ENCODE measurements at places on chromosomes 11 and 22.

GRCh38 chr22:37266581-37267134 lies 15.7 kb upstream of the CYTH4 start:
- DNase-seq = no peak

DNA sequence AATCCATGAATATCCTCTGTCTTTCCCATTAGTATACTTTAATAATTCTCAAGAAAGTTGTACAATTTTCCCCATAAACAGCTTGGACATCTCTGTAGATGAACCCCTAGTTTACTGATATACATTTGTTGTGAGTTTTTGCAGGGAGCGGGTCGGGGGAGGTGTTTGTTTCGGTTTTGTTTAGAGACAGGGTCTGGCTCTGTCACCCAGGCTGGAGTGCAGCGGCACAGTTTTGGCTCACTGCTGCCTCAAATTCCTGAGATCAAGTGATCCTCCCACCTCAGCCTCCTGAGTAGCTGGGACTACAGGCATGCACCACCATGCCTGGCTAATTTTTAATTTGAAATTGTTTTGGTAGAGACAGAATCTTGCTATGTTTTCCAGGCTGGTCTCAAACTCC lies 57.6 kb downstream of the IGLL5 start:
- DNase-seq = no peak

DNA sequence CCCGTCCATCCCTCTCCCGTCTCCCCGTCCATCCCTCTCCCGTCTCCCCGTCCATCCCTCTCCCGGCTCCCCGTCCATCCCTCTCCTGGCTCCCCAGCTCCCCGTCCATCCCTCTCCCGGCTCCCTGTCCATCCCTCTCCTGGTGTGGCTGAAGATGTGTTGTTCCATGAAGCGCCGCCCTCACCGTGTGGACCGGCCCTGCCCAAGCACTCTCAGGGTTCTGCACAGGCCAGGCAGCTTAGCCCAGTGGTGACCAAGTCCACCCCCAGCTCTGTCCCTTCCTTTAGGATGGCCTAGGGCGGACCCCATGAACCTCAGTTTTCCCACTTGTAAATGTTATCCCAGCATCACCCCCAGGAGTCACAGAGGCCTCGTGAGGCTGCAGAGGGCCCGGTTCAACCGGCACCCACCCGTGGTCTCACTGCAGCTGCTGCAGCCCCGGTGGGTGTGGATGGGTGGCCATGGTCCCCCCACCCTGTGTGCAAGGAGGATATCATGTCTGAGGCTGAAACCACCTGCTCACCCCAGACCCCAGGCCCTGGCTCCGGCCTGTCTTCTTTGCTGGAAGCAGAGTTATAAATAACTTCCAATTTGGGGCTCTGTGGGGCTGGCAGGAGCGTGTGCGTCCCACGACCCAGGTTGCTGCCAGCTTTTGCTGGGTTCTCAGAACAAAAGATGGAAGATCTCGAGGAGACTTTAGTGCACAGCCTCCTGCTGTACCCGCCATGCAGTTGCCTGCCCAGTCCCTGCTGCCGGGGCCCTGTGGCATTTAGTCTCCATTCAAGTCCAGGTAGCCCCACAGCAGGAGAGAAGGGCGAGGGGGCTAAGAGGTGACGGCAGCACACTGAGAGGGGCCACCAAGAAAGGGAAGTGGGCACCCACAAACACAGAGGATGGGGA lies 1147.8 kb downstream of the BRD1 start:
- DNase-seq = no peak

DNA sequence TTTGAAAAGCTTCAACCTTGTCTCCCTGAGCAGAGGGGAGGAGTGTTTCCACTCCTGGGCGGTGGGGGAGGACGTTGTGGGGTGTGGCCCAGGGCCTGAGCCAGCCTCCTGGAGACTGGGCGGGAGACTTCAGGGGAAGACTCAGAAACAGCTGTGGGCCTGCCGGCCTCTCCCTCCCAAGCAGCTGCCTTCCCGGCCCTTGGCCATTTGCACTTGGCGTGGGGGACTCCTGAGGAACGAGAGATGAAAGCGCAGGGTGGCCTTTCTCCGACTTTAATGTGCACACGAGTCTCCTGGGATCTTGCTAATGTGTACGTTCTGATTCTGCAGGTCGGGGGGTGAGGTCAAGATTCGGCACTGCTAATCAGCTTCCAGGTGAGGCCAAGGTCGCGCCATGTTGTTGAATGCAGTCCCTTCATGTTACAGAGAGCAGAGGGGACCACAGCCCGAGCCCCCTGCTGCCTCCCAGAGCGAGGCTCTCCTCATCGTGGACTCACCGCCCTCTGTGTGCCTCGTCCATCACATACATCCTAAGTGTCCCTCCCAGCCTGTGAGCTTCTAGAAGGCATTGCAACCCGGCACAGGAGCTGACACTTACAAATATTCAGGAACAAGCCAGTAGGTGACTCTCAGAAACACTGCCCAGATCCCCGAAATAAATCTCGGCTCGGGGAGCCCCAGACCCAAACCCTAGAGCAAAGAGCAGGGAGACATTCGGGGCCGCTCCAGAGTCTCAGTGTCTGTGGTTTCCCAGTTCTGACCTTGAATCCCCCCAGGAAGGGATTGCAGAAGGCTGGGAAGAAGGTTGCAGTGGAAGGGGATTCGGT lies 7.7 kb downstream of the LIF start:
- no peak for DNase-seq

DNA sequence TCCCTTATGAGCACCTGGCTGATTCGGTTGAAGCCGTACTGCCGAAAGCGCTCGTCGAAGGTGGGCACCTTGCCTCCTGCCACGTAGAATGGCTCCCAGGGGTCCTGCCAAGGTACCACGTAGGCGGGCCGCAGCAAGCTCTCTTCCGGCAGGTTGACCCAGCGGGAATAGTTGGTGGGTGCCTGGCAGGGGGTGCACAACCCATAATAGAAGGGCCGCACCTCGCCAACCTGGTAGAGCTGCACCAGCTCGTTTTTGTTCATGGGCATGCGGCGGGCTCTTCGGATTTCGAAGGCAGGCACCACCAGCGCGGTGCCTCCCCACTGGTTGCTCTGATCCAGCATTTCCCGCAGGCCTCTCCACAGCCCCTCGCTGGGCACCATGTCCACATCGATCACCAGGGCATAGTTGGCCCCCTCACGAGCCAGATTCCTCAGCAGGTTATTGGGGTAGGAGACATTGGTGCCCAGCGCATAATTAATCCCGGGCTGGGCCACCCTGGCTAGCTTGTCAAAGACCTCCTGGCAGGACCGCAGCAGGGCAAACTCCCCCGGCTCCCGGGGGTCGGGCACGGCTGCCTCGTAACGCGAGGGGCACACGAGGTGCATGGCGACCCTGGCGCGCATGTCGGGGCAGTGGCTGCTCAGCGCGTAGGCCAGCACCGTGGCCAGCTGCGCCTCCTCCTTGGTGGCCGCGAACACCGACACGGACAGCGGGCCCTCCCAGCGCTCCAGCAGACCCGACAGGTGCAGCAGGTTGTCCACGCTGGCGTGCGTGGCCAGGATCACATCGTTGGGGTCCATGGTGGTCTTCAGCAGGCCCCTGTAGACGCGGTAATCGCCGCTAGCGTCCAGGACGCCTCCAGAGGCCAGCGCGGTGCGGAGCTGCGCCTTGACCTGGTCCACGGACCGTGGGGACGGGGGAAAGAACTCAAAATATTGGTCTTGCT lies 679 bp downstream of the B4GAT1 start:
- DNase-seq = no peak

DNA sequence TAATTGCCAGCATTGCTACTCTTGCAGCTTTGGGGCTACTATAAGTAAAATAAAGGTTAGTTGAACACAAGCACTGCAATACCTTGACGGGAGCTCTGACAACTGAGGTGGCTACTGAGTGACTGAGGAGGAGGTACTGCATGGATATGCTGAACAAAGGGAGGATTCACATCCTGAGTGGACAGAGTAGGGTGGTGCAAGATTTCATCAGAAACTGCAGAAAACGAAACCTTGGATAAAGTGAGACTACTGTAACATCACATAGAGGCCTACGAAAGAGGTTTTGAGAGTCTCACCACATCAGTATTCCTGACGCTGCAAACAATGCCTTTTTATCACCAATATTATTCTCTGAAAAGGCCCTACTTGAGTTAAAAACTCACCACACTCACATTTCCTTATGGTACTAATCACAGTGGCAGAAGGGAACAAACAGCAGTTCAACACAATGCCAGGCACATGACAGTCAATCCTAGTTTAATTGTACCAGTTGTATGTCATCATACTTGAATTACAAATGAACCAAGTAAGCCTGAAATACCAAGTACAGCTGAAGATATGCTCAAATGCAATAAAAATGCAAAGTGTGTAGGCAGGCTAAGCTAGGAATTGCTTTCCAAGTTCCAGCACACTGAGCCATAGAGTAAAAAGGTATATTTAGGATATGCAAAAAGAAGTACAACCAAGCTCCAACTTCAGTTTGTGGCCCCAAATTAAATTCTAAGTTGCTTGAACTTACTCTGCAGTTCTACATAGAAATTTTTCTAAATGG lies 4.0 kb upstream of the GPR83 start:
- DNase-seq = no peak

DNA sequence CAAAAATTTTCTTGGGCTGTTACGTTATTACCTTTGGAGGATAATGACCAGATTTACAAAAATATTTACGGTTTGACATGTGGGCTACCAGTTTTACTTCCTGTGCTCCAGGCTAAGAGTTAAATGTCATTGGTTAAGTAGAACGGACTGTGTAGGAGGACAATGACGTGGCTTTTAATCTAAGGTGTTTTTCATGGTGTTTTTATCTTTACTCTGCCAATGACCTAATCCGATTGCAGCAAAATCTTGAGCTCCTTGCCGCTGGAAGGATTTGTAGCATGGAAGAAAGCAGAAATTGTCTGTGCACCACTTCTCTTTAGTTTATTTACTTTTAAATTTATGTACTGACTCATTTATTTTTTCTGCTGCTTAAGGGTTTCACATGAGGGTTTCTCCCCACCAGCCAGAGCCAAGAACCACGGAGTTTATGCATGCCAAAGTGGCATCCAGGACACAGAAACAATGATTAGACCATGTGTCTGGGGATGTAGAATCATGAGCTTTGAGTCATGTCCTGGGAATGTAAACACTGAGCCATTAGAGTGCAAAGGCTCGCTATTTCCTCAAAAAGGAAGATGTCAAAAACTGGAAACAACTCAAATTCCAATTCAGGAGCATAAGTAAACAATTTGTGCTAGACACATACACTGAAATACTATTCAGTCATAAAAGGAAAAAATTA lies 1.9 kb upstream of the CARD16 start:
- DNase-seq = no peak

DNA sequence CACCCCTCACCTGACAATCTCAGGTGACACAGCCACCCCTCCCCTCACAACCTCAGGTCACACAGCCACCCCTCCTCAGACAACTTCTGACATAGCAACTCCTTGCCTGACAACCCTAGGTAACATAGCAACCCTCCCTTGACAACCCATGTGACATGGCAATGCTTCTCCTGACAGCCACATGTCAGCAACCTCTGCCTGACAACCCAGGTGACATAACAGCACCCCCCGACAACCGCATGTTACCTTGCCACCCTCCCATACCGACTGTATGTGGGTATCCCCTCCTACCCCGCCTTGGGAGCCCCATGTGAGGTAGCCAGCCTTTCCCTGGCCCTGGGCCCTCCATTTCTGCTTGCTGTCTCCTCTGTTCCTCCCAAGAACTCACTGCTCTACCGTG lies 77.7 kb upstream of the B3GAT1 start:
- no peak for DNase-seq

GRCh38 chr11:94533696-94534630 lies 9.8 kb upstream of the FUT4 start:
- DNase-seq = no peak

DNA sequence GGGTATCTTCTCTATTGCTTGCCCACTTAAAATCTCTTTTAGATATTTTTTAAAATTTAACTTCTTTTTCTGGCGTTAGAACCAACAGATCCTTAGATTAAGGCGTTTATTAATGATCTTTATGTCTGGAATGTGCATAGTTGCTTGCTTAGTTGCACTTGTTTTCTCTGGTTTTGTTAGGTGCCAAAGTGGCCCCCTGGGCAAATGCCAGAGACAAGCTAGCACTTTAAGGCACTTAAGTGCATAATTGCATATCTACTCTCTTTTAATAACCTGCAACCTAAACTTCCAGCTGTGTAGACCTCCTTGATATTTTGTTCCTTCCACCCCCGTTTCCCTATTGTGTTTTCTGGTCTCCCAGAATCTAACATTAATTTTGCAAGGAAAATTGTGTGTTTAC lies 3.3 kb downstream of the RBM4 start:
- DNase-seq = no peak
